Epithelial cell of alveolus of lung (primary cell): ENCODE measurements at places on chromosomes 6 and 20. TPM values are rescaled to one million over a fixed set of nuclear protein-coding genes. Genes with fewer than 3 reads are reported as not detected.

The UNC5CL gene
- total RNA-seq: 0.13 and 0.32 TPM in 2 replicates

The PRR18 gene
- 0.13 TPM in 1 of 2 replicates, not detected in the other for total RNA-seq

The NOTCH4 gene
- total RNA-seq: 3.2 and 4.0 TPM in 2 replicates

The FILIP1 gene
- total RNA-seq: 0.26 and 0.32 TPM in 2 replicates

The BFSP1 gene
- 2.7 and 6.4 TPM in 2 replicates for total RNA-seq

The C6orf15 gene
- 0.65 TPM in 1 of 2 replicates, not detected in the other for total RNA-seq

The PGC gene
- total RNA-seq: 0.24 TPM in 1 of 2 replicates, not detected in the other

The C2 gene
- 0.65 and 4.8 TPM in 2 replicates for total RNA-seq

The WFDC12 gene
- total RNA-seq: not detected in 2 replicates

The CLDN20 gene
- not detected in 2 replicates for total RNA-seq

The SIRPB2 gene
- not detected in 2 replicates for total RNA-seq

The OR2H1 gene
- not detected in 2 replicates for total RNA-seq

The ZNF391 gene
- 0.91 and 3.3 TPM in 2 replicates for total RNA-seq

The IMPG1 gene
- 0.26 TPM in 1 of 2 replicates, not detected in the other for total RNA-seq

The VSX1 gene
- total RNA-seq: not detected in 2 replicates

The FAM83D gene
- 13.2 and 24.3 TPM in 2 replicates for total RNA-seq

The PI16 gene
- under 0.01 TPM in 1 of 2 replicates, not detected in the other for total RNA-seq

The PNPLA1 gene
- total RNA-seq: not detected in 2 replicates

The MED23 gene
- 14.1 and 18.1 TPM in 2 replicates for total RNA-seq

The OTOR gene
- not detected in 2 replicates for total RNA-seq

The TRIM15 gene
- total RNA-seq: not detected in 2 replicates

The TMEM151B gene
- not detected in 2 replicates for total RNA-seq

The TSPO2 gene
- not detected in 2 replicates for total RNA-seq

The BIRC7 gene
- total RNA-seq: not detected in 2 replicates

The LY6G6D gene
- not detected in 2 replicates for total RNA-seq

The PRPH2 gene
- 2.5 and 4.4 TPM in 2 replicates for total RNA-seq

The PPIL6 gene
- total RNA-seq: 0.88 and 1.6 TPM in 2 replicates

The FAM120B gene
- 12.8 and 17.6 TPM in 2 replicates for total RNA-seq

The SERAC1 gene
- total RNA-seq: 2.6 and 2.9 TPM in 2 replicates

The CNBD2 gene
- 3.4 and 6.2 TPM in 2 replicates for total RNA-seq

The HFE gene
- total RNA-seq: 9.2 and 10.7 TPM in 2 replicates

The VSTM2L gene
- total RNA-seq: 1.8 and 6.1 TPM in 2 replicates

The CCN2 gene
- total RNA-seq: 135 and 208 TPM in 2 replicates

The OXT gene
- not detected in 2 replicates for total RNA-seq

The SPATA2 gene
- total RNA-seq: 2.6 and 3.5 TPM in 2 replicates

The SLC12A5 gene
- 0.08 TPM in 1 of 2 replicates, not detected in the other for total RNA-seq

The KCNG1 gene
- total RNA-seq: 12.5 and 208 TPM in 2 replicates

The COL11A2 gene
- 0.16 TPM in 1 of 2 replicates, not detected in the other for total RNA-seq

The LINC00237 gene
- total RNA-seq: not detected in 2 replicates

The PIGT gene
- total RNA-seq: 107 and 126 TPM in 2 replicates

The TSBP1 gene
- total RNA-seq: not detected in 2 replicates

The APCDD1L gene
- total RNA-seq: 6.3 and 12.2 TPM in 2 replicates

The LZTS3 gene
- 1.8 and 4.0 TPM in 2 replicates for total RNA-seq

The TTLL9 gene
- total RNA-seq: not detected in 2 replicates
